ENCODE measurements at places on chromosomes 6 and 20.

- no peak for DNase-seq
These were observed 206.3 kb downstream of the COL19A1 start for GRCh38 chr6:70072540-70073179.

DNA sequence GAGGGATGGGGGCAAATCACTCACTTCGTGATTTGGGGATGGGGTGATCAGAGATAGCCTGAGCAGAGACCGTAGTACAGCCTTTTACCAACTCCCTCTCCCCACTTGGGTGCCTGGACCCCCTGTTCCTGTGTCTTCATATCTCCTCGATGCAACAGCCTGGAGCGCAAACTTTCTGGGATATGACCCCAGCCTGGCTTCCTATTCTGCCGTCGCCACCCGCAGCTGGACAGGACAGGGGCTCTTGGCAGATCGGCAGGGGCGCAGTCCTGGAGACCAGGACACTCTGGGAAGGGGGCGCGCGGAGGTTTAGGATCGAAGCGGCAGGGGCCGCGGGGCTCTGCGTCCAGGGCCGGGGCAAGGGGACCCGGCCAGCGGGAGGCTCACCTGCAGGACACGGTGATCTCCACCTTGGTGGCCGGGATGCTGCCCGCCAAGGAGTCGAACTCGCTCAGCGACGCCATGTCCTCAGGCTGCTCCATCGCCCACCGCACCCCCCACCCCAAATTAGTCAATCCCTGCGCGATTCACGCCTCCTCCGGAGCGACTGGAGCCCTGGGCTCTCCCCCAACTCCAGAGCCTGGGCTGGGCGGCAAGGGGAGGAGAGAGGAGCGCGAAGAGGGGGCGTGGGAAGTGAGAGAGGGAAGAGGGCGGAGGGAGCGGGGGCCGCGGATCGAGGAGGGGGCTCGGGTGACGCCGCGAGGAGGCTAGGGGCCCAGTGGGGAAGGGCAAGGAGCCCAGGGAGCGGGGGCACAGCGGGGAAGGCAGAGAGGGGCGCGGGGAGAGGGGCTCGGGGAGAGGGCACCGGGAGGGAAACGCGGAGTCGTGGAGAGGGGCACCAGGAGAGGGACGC, at the start of gene CPNE5:
Gene CPNE5, minus strand, starts transcription at position 549 of the 853 bp plus-strand sequence. Its CDS starts 67 bp downstream, at position 482.
- DNase-seq: no peak

GRCh38 chr6:84877515-84878210, 113.3 kb upstream of the TBX18 start:
- no peak for DNase-seq

GRCh38 chr6:141164042-141164743, 968.5 kb upstream of the GJE1 start:
- no peak for DNase-seq

- no peak for DNase-seq
These were observed 49.5 kb downstream of the THBS2 start for GRCh38 chr6:169204167-169204566.

GRCh38 chr6:100456141-100456907, 8.4 kb downstream of the SIM1 start:
- DNase-seq: no peak

Data from GM06990 (cell line).